Regular cardiac myocyte (primary cell): ENCODE measurements at places on chromosomes 2 and 18. TPM values are rescaled to one million over a fixed set of nuclear protein-coding genes. Genes with fewer than 3 reads are reported as not detected.

Gene NAT8
- not detected in 2 replicates for total RNA-seq

Gene POTEJ
- not detected in 2 replicates for total RNA-seq

Gene C2orf78
- total RNA-seq, result not detected in 2 replicates

Gene AP1S3
- total RNA-seq, result 18.0 and 28.0 TPM in 2 replicates

Gene PLCL1
- total RNA-seq, result 7.3 and 12.3 TPM in 2 replicates

Gene PCARE
- total RNA-seq, result not detected in 2 replicates

Gene UGT1A5
- total RNA-seq, result not detected in 2 replicates

Gene EVA1A
- total RNA-seq, result 67.1 and 80.3 TPM in 2 replicates

Gene SERPINB13
- total RNA-seq, result not detected in 2 replicates
